Brain microvascular endothelial cell (primary cell): ENCODE measurements at places on chromosomes 4 and X.

- DNase-seq: no peak
These were observed 34.3 kb upstream of the GUCY1A1 start for GRCh38 chr4:155632310-155632840.

- no peak for DNase-seq
These were observed 469.0 kb upstream of the ATOH1 start for GRCh38 chr4:93359586-93359985.

DNA sequence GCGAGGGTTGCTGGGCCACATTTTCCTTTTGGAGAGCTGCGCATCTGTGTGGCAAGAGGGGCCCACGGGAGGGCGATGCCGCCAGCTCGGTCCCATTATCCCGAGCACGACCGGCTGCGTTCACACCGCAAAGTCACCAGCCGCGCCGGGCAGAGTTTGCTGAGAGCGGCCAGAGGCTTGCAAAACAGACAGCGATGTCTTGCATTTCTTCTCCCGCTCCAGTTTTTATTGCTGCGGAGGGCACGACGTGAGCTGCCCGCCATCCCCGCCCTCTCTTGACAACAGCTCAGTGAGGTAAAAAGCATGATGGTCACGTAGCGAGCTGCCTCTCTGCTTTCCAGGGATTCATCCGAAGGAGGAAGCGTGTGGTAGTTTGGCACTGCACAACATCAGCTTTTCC, 102.1 kb upstream of the TENM3 start:
- no peak for DNase-seq

DNA sequence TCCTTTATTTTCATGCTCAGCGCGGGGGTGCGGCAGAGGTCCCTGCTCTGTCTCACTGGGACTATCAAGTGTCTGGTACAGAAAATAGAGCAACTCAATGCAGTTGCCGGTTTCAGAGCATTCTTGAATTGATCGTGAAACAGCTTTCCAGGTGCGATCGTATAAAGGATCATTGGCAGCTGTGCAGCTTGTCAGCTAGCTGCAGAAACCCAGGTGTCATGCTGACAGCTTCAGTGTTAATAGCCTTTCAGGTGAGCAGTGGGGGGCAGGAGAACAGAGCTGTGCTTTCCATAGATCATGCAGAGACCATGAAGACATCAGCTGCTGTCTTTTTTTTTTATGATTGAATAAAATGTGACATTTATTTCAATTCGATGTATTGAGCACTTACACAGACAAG, 583.9 kb downstream of the NLGN4X start:
- DNase-seq: no peak

- DNase-seq: no peak
These were observed 263.5 kb upstream of the DKK2 start for GRCh38 chr4:107299646-107300045.

DNA sequence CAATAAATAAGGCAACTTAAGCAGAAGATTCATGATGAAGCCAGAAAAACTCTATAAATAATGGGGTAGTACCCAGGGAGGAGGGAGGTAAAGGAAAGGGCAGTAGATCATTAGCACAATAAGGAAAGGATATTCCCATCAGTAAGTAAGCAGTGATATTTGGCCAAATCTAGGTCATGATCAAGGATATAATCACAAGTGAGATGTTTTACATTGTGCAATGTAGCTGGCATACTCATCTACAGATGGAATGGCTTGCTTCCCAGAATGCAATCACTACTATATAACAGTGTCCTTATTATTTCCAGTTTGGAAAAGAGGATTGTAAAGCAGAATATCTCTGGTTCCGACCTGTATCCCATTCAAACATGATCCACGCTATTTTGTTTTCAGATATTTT, 483.4 kb downstream of the RPA4 start:
- DNase-seq: no peak

GRCh38 chr4:133156556-133156955, 7.5 kb downstream of the PCDH10 start:
- DNase-seq: no peak

- no peak for DNase-seq
These were observed 98.9 kb upstream of the PJA1 start for GRCh38 chrX:69264158-69264581.

DNA sequence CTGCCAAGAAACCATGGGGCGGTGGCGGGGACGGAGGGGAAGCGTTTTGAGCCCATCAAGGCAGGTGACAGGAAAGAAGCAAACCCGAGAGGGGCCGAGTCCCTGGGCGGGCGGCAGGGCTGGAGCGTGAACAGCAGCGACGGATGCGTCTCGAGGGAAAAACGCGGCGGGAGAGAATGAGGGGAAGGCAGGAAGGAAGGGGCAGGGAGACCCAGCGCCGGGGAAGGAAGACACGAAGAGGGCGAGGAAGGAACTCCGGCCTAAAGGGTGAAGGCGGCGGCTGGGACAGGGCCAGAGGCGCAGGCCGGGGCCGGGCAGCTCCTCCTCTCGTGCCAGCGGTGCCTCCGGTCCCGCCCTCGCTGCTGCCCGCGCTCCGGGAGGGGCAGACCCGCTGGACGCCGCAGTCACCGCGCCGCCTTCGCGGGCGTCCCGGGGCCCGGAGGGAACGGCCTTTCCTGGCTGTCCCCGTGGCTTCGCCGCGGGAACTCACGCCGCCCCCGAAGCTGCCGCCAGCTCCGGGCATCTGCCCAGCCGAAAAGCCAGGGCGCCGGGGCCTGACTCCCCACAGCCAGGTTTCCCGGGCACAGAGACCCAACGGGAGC, 751 bp upstream of the RGS12 start:
- DNase-seq: no peak

DNA sequence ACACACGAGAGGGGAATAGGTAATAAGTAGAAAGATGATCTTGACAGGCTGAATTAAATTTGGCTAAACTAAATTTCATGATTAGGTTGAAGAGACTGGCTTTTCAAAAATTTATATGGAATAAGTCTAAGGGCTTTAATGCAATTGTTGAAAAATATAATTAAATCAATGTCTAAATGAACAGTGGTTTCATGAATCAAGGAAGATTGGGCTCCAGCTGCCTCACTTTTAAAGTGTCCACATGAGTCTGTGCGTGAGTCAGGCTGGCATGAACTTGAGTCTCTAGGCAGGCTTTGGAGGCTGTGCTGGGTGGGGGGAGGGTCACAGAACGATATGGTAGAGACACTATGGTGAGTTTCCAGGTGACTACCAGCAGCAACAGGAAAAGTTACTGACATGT, 111.9 kb downstream of the SORBS2 start:
- no peak for DNase-seq

DNA sequence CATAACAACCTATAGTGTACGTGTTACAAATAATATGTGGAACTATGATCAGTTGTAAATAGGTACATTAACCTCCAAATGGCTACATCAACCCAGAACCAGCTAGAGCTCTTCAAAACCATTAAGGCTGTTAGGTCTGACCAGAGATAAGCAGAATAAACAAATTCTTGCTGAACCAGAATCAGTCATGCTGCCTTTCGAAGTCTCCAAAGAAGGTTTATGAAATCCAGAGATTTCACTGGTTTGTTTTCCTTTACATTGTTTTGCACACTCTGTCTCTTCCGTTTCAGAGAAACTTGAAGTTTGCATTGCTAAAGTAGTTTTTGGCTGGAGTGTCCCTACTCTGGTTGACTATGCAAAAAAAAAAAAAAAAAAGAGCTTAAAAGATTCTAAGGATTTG, 177.3 kb upstream of the SLIT2 start:
- DNase-seq: peak; percentile 35

DNA sequence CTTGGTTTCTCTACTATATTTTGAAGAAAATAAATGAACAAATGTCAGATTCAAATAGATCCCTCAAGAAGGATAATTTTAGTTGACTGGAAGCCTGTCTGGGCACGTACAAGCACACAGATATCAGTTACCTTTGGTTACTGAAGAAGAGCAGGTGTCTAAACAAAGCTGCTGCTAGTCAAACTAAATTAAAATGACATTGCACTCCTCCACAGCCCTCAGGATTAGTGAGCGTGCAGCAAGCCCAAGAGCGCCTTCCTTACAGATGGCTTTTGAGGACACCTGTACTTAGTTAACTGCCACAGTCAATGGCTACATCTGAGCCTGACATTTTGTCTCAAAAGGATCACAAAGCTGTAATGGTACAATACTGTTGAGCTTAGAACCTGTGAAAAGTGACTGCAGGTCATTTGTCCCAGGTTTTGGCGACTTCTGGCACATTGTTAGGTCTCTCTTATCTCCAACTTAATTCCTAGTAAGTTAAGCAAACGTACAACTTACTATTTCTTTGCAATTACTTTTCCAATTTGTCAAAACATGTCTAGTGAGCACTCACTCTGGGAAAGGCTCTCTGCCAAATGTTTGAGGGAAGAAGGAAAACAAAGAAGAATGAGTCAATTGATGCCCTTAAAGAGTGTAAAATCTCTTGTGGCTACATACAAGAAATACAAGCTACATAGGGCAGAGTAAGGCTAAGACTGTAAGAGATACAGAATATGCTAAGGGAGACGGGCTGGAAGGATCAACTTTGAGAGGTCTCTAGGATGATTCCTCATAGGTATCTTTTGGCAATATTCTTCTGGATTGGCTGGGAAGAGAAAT, 25.6 kb upstream of the DAPP1 start:
- no peak for DNase-seq

DNA sequence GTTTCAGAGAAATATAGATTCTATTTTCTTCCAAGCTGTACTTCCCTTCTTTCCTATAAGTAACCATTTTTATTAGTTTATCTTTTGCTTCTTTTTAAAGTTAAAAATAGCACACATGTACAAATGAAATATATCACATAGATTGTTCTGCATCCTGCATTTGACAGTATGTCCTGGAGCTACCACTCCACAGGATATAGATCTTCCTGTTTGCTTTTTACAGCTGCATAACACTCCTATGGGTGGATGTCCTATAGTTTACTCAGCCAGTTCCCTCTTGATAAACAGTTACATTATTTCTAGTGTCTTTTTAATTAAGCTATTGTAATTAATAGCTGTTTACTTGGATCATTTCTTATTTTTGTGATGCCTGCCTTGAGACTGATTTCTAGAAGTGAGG, 301.6 kb upstream of the DDX53 start:
- DNase-seq: no peak

DNA sequence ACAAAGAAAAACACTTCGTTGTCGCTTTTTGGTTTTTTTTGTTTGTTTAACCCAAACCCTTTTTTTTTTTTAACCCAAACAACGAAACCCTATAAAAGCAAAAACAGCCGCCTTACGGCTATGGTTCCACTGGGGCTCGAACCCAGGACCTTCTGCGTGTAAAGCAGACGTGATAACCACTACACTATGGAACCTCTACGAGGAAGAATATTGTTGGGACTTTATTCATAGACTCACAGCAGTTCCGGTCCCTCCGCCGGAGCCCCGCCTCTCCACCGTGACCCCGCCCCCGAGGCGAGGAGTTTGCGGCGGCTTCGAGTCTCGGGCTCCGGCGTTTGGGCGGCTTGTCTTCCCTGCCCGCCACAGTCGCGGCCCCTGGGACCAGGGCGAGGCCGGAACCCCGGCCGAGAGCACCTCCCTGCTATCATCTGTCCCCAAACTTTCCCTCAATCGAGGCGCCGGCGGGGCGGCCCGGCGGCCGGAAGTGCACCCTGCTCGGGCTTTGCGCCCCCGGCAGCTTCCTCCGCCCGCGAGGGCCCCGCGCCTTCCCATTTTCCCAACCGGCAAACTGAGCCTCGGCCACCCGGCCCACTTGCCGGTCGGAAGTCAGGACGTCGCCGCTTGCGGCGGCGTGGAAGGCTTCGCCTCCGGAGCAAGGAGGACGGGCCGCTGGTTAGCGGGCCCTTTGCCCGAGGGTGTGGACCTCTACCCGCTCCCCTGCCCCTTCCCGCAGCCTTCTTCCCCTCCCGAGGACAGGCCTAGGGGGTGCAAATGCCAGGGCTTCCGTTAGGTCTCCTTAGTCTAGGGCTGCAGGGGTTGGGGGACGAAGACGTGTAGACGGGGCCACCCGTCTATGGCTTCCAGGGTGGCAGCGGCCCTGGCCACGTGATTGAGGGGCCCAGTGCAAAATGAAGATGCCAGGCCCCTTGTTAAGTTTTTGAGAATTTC, 3.2 kb upstream of the RS1 start:
- peak; percentile 46 for DNase-seq

DNA sequence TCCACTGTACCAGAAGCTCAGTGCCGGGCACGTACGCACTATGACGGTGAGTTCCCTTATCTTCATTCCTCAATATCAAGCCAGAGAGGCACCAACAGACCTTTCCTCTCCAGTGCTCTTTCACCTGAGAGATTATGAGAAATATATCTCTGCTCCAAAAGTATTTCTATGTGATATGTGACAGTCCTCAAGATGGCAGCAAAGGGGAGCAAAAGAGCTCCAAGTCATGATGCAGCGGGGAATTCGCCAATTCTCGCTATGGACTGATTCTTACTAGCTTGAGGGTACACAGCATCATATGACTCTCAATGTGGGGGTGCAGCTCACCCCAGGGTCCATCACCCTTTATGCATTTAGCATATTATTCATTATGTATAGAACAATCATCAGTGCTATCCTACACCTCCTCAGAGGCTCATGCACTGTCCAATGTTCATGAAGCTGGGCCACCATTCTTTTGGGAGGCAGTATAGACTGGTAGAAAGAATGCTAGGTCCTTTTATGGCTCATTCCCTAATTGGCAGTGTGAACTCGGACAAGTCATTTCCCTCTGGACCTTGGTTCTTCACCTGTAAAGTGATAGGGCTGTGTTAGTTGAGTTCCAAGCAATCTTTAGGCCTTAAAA, 12.8 kb upstream of the IQSEC2 start:
- peak; percentile 7 for DNase-seq

GRCh38 chr4:56326363-56326762, 60.9 kb downstream of the AASDH start:
- DNase-seq: no peak

DNA sequence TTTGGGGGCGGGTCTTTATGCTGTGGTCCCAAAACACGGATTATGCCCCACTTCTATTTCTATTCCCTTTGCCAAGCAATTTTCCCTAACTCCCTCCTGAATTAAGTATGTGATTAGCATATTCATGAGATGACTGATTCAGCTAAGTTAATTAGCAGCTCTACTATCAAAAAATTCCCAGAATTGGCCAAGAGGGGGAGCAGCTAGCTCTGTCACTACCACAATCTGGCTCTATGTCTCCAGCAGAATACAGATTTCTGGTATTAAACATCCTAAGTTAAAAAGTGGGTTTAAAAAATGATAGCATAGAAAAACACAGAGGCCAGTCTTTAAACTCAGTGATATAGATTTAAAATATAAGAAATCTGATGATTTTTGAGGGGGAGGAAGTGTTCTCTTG, 80.3 kb downstream of the GPC4 start:
- peak; percentile 5 for DNase-seq

GRCh38 chr4:128286474-128287058, 1.0 kb downstream of the PGRMC2 start:
- DNase-seq: no peak

- no peak for DNase-seq
These were observed 560.4 kb downstream of the ANKRD50 start for GRCh38 chr4:124152132-124152531.

- DNase-seq: no peak
These were observed 31.7 kb upstream of the MSANTD1 start for GRCh38 chr4:3217266-3217665.

DNA sequence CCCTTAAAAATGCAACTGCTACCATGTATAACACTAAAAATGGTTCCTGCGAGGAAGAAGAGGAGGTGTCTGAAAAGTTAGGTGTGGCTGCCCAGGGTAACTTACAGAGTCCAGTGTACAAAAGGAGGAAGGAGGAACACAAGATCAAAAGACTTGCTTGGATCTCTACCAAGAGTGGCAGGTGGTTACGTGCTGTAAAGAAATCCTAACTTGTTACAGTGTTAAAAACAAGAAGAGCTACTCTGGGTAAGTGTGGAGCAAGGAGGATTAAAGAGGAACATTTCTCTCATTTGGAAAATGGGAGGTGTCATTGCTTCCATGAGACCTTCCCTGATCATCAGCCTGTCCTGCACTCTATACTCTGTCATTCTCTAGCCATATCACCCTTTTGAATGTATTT, 242.0 kb downstream of the PTTG2 start:
- no peak for DNase-seq

GRCh38 chrX:77450996-77451395, 3.8 kb downstream of the FGF16 start:
- peak; percentile 43 for DNase-seq
